Epithelial cell of proximal tubule (primary cell): ENCODE measurements at places on chromosomes 16 and 17. TPM values are rescaled to one million over a fixed set of nuclear protein-coding genes. Genes with fewer than 3 reads are reported as not detected.
A peak's percentile ranks its signal among the peaks of the same experiment; 100 is the strongest.

KRT40 gene
- total RNA-seq = not detected in 2 replicates

ZNF764 gene
- total RNA-seq = 5.2 and 10.9 TPM in 2 replicates

DNA sequence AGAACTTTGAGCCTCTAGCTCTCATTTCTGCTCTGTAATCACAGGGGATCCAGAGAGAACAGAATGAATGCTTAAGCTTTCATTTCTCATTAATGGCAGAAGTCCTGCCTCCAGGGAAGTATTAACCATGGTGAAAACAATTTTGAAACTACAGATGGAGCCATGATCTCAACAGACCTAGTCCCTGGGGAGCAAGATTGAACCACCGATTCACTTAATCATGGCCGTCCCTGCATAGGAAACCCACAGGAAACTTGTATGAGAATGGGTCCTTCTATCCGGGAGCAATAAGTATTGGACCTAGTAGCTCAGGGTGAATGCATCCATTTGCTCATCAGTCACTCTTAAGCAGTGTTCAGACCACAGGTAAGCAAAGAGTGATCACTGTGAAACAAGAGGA is 40.2 kb upstream of the CLEC18A start:
- DNase-seq = no peak

DNA sequence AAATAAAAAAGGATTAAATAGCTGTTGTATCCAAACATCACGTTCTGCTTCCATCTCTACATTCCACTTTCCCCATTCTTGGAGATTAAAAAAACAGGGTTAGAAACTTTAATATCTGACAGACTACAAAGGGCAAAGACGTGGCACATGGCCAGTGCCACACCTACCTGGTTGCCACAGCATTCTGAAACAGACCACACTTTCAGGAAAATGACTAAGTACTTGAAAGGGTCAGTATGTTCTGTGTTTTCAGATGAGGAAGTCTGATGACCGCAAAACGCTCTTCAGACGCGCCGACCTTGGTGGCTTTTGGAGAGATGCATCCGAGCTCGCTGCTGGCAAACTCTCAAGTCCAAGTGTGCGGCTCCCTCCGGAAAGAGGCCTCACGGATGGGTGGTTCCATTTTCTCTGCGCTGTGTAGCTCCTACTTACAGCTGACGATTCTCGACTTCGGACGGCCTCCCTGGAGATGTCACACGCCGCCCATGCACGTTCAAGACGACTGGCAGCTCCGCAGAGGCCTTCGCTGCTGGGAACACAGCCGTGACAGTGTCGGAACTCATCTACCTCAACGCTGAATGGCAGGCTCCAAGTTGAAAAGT is 15.5 kb downstream of the MAP1LC3B start:
- peak; percentile 78 for DNase-seq

DNA sequence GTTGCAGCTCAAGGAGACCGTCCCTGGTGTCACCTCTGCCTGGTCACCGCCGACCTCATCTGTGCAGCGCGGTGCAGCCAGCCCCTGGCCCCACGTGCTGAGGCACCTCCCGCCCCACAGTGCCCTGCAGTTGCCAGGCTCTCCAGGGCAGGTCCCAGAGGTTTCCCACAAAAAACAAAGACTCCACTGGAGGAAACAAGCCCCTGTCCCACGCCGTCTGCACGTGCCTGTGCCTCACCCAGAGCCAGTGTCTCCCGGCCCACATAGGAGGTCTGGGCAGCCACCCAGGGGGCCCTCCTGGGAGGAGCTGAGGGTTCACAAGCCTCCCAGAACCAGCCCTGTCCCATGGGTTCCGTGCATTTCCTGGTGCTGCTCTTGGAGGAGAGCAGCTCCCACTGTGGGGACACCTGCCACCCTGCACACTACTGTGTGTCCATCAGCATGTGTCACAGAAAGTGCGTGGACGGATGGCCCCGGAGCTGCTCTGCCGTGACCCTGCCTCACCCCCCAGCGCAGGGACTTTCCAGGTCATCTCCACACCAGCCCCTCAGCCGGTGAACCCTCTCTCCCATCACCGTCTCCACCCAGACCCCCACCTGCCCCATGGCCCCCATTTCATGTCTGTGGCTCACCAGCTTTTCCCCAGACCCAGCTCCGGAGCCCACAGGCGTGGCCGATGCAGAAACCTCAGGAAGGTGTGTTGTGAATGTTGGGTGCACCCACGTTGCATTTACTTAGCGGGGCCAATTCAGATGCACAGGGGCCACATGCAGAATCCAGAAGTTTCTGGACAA is 17.0 kb upstream of the CDH15 start:
- no peak for DNase-seq

FA2H gene
- total RNA-seq = 3.3 and 11.5 TPM in 2 replicates

CD79B gene
- total RNA-seq = not detected in 2 replicates

RNF135 gene
- total RNA-seq = 12.2 and 15.3 TPM in 2 replicates

DNA sequence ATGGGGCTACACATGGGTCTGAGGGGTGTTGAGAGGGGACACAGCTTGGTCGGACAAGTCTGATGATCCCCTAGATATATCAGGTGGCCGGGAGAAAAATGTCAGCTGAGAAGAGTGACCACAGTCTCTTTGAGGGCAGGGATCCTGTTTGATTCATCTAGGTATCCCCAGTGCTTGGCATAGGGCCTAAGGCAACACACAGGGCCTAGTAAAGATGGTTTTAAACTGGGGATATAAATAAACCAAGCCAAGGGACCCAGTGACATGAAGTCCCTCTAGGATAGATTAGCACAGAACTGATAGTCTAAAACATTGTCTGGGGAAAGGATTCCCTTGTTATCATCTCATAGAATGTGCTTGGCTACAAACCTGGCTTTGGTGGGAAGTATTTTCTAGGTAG is 1.4 kb downstream of the ERCC4 start:
- no peak for DNase-seq

DNA sequence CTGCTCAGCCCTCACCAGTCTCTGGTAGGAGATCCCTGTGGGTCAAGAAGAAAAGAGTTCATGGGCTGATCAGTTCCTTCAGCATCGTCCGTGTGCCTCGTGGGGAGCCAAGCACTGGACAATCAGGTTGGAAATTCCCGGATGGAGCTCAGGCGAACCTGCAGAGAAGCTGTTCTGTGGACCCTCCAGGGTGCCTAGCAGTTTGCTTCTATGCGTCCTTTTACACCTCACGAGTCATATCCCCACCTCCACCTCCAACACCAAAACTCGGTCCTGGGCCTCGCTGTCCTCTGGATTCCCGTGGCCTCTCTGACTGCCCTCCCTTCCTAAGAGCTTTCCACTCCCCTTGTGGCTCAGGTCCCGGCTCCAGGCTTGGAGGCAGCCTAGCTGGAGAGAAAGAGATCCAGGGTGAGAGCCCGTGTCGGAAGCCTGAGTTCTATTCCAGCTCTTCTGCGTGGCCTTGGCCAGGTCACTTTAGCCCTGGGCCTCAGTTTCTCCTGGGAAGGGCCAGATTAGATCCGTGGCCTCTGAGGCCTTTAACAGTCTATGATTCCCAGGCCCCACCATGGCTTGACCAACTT is 26.2 kb upstream of the PIK3R6 start:
- no peak for DNase-seq
